ENCODE measurements at places on chromosomes 1 and 21.

- no peak for DNase-seq
Measured at GRCh38 chr1:27719286-27720251, 6.2 kb upstream of the FAM76A start.

DNA sequence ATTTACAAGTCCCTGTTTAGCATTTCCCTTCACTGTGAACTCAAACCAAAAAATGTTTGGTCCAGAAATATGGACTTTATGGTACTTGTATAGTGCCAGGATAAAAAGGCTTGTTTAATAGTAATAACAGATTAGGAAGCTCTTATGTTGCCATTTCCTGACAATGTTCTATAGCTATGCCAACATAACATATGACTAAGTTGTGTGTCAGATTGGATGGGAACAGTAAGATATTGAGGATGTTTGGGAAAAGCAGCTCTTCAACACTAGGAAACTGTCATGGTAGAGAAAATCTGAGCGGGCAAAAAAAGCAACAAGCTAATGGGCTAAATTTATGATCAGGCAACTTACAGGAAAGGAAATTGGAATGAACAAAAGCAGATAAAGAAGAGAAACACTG lies 287.1 kb upstream of the ADGRL4 start:
- DNase-seq: no peak

DNA sequence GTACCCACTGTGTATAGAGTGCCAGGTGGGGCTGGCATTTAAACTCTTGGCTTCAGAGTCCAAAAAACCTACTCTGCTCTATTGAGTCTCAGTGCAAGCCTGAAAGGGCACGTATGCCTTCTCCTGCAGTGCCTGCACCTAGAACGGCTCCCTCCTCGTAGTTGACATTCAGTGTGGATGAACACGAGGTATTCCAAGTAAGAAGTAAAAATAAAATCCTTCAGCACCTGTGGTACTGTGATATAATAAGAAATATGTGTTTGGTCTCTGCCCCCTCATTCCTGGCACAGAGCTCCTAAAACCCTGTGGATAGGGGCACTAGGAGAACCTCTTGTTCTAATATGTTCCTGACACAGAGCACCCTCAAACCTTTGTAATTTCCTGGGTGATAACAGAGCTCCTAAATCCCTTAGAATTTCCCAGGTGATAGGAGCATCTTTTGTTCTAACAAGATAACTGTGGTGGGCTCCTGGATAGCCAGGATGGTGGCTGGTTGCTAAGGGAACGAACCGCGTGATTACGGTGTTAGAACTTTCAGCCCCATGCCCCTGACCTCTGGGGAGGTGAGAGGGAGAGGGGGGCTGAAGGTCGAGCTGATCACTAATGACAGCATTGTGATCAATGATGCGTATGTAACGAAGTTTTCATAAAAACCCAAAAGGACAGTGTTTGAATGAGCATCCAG lies 16.8 kb downstream of the UCK2 start:
- DNase-seq: no peak

DNA sequence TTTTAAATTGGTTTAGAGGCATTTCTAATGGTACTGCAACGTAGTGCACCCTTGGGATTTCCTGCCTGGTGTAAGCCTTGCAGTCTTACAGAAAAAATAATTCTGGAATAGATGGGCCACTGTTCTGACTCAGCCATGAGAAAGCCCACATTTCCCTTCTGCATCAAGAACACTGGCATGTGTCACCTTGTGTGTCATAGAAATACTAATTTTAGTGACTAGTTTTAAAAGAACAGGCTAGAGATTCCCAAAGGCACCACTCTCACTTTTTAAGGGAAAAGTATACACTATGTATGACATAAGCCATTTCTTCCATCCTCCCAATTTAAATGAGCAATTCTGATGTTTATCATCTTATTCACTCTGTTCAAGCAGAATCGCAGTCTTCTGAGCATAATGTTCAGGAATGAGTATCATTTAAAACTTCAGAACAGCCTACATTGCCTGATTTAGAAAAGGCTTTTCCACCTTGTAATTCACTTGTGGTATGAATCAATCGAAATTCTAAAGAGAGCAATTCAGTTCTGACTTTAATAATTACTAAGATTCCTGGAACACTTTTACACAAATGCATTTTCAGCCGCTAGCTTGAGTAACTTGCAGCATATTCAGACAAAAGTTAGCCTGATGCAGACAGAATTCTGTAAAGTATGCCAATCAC lies 18.8 kb downstream of the RGS13 start:
- no peak for DNase-seq

- DNase-seq: no peak
Measured at GRCh38 chr1:192530254-192530653, 45.3 kb upstream of the RGS1 start.

DNA sequence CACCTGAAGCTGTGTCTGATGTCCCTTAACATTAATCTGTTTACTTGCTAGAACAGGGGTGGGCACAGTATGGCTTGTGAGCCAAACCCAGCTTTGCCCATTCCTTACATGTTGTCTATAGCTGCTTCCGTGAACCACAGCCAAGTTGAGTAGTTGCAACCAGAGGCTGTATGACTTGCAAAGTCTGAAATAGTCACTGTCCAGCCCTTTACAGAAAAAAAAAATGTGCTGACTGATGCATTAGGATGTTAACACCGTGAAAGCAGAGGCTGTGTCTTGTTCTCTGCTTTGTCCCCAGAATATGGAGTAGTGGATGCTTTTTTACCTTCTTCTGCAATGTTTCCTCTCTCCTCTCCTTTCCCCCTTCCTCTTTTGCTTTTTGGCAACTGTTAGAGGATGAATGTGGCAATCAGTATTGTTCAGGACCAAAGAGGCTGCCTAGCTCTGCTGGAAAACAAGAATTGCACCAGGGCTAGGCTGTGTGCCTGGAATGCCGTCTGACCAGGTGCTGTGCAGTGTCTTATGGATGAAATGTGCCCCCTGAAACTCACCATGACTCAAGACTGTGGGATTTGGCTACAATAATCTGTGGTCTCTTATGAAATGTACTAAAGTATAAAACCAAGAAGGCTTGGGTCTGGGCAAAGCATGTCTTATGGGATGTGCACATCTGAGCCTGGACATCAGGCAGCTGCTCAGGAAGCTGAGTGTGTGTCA lies 79.6 kb upstream of the GCLM start:
- no peak for DNase-seq

- DNase-seq: no peak
Measured at GRCh38 chr1:218219460-218219859, 65.6 kb upstream of the RRP15 start.

GRCh38 chr1:205440476-205441317 lies 15.1 kb downstream of the BLACAT1 start:
- DNase-seq: no peak

GRCh38 chr1:46818591-46818990 lies 19.7 kb downstream of the CYP4B1 start:
- DNase-seq: no peak

GRCh38 chr21:16330908-16331268 lies 601.1 kb downstream of the USP25 start:
- no peak for DNase-seq

DNA sequence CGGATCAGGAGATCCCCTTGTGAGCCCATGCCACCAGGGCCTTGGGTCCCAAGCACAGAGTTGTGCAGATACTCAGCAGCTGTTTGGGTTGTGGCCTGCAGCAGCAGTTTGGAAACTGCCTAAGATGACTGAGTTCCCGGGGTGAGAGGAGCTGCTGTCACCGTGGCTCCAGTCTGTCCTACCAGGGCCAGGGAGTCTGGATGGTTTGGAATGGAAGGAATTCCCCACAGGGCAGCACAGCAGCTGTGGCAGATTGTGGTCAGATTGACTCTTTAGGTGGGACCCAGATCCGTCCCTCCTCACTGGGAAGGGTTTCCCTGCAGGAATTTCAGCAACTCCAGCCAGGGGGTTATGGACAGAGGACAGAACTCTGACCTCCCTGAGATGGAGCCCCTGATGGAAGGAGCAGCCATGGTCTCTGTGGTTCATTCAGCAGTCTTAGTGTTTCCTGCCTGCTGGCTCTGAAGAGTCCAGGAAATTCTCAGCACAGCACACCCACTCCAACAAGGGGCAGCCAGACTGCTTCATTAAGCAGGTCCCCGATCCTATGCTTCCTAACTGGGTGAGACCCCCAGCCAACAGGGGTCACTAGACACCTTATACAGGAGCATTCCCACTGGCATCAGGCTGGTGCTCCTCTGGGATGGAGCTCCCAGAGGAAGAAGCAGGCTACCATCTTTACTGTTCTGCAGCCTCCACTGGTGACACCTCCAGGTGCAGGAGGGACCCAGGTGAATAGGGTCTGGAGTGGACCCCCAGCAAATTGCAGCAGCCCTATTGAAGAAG lies 51.5 kb upstream of the TNFSF4 start:
- no peak for DNase-seq

- no peak for DNase-seq
Measured at GRCh38 chr1:183080406-183080805, 57.2 kb downstream of the LAMC1 start.

DNA sequence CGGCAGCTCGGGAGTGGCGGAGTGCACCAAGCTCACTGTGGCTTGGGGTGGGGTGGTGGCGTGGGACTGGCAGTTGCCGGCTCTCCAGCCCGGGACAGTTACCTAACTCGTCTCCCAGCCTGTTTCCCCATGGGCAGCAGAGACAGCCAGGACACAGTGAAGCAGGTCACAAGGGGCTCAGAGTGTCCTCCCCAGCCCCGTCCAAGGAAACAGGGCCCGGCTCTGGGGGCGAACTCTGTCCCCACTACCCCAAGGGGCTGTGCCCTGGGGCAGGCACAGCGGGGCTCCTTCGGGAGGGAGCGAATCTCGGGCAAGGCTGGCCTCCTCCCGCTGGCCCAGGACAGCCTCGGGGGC lies 759 bp downstream of the GPR157 start:
- DNase-seq: peak; percentile 82

GRCh38 chr1:19385221-19385620 lies 73.1 kb downstream of the SLC66A1 start:
- DNase-seq: no peak

DNA sequence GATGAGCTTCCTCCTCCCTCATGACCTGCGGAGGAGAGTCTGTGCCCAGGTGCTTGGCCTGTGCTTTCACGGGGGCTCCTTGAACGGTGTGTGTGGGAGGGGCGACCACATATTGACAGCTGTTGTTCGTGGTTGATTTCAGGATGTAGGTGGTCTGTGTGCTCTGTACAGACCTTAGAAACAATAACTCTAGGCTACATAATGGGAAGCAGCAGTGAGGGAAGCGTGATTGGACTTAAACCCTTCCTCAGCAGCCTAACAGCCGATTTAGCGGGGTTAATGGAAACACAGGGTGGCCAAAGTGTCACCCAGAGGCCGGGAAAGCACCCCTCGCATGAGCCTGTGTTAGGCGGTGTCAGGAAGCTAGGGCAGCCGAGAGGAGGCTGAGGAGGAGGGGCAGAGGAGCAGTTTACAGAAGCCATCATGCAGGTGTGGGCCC lies 56.0 kb downstream of the TBCE start:
- no peak for DNase-seq

- DNase-seq: no peak
Measured at GRCh38 chr1:165647970-165648369, 16.9 kb downstream of the MGST3 start.

- no peak for DNase-seq
Measured at GRCh38 chr1:92791487-92792066, 6.7 kb upstream of the EVI5 start.

DNA sequence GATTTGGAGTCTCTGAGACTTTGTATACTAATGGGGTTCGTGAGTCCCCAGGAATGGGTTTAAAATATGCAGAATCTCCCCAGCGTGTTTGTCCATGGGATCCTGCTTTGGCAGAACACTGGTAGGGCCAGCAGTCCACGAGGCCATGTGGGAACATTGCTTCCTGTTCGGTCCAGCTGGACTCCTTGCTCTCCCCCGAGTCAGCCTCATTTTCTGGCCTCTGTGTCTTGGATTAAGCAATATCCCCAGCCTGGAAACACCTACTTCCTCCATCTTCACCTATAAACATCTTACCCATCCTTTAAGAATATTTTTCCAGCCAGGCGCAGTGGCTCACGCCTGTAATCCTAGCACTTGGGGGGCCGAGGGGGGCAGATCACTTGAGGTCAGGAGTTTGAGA lies 142.4 kb downstream of the NAV1 start:
- DNase-seq: no peak

DNA sequence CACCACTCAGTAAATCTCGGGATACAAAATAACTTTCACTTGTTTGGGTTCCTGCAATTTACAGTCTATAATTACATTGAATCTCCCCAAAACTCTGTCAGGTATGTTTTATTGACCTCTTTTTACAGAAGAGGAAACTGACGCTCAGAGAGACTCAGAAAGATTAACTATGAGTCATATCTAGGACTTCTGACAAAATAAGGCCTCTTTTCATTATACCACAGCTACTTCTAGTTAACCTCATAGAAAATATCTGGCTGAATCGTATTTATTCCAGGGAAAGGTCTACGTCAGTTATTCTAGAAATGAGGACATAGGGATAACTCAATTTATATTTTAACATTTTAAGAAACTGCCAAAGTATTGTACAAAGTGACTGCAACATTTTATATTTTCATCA lies 211.1 kb upstream of the FAM78B start:
- DNase-seq: no peak

DNA sequence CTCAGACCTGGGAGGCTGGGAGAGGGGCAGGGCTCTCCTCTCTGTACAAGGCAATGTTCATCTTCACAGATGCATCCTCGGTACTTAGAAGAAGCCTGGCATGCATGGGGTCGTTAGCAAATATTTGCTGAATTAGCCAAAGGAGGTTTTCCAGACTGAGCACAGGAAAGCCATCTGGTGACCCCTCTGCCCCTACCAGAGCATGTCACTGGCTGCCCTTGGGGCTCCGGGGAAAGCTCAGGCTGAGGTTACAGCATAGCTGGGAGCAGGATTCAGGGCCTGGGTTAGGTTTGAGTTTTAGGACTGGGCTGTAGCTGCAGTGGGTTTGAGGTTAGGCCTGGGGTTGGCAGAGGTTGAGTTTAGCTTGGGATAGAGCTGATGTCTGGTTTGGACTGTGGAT lies 43.4 kb upstream of the ZBTB40 start:
- DNase-seq: no peak

DNA sequence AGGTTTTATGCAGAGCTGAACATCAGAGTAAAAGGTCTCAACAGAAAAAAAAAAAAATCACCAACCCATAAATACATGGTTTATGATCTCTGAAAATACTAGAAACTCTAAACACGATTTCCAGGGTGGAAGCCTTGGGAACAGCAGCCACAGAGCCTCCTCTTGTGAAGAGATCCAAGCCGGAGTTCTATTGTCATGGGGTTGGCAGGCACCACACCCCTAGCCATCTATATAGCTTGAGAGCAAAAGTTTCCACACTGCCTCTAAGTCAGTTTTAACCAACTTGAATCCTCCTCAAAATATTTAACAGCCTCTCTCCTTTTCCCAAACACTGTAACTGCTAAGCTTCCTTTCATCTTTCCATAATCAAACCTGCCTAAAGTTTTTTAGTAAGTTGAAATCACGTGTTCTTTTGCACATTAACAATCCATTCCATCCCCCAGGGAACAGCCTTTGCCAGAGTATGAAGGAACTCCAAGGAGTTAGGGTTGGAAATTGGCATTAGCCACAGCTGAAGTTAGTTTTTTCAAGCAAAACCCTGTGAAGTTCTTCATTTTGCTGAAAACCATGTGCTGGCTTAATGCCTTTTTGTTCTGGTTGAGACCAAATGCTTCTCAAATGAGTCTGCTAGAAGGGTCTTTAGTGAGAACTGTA lies 13.8 kb upstream of the SEC16B start:
- no peak for DNase-seq

Measured in chondrocyte (in vitro differentiated cells).